ENCODE measurements at places on chromosomes 6 and 20.

DNA sequence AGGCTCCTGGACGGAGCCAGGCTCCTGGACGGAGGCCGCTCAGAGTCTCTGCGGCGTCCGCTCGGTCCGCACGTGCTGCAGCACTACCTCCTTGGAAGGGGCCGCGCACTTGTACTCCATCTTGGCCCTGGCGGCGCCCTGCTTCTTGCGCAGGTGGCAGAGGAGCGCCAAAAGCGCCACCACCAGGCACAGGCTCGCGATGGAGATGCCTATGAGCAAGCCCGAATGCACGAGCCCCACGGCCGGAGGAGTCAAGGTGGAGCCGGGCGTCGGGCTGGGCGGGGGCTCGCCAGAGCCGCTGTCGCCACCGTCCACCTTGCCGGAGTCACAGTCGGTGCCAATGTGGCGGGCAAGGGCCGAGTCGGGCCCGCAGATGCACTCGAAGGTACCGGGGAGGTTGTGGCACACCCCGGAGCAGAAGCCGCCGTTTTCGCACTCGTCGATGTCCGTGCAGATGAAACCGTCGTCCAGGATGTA, 1.7 kb downstream of the THBD start:
- DNase-seq = no peak

DNA sequence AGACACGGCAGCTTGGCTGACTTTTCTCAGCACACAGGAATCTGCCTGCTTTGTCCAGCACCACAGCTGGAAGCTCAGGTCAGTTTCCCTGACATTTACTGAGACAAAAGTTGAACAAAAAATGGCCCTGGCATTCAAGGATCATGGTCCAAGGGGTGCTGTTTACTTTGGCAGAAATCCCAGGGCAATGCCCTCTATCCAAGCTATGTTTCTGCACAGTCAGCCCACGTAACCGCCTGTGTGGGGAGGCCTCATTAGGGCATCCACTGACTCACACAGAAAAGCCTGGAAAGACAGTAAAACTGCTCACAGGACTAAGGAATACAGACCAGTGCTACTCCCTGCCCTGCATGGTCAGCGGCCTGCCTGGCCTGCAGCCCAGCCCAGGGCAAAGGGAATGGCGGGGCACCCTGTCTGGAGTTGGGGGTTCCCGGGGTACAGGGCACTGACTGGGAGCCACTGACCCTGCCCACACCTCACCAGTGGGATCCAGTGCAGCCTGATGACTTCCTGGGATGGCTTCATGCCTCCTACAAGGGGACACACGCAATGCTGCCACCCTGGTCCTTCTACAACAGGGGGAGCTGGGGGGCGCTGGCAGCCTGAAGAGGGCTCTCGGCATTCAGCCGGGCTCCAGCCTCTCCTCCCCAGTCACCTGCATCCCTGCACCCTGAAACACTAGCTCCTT, 77.1 kb downstream of the NINL start:
- DNase-seq = no peak

GRCh38 chr6:157929076-157929475, 52.6 kb upstream of the SYNJ2 start:
- no peak for DNase-seq

- DNase-seq = no peak
These were observed 2.5 kb upstream of the PTPRT start for GRCh38 chr20:43191946-43192863.

GRCh38 chr20:22027423-22027822, 322.0 kb downstream of the PAX1 start:
- DNase-seq = no peak

DNA sequence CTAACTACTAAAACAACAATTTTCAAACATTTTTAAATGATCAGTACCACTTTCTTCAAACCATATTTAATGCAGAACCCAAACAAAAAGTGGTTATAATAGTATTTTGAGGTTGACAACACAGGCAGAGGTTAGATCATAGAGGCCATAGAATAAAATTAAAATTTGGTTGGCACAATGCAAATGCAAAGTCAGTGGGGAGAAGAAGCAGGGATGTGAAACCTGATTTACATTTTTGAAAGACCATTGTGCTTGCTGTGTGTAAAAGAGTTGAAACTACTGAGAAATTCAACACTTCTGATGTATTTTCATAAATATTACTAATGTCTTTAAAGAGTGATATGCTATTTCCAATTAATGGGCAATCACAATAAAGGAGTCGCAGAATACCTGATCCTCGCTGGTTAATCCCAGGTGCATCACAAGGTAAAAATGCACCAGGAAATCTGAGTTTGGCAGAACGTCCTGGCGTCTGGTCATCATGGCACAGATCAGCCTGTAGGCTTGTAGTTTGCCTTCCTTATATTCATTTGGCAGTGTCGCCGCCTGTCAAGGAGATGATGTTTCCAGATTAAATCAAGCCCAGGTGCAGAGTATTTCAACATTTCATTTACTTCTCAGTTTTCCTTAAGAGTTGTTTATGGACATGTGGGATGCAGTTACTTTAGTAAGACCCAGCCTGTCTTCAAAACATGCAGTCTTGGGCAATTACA, 141.2 kb downstream of the RALGAPA2 start:
- no peak for DNase-seq

GRCh38 chr20:24283186-24283585, 186.2 kb upstream of the SYNDIG1 start:
- no peak for DNase-seq

- no peak for DNase-seq
These were observed 21.7 kb downstream of the MYB start for GRCh38 chr6:135202836-135203235.
